ENCODE measurements at places on chromosomes 4 and X.

- no peak for DNase-seq
Measured at GRCh38 chr4:64384237-64385203, 24.7 kb downstream of the TECRL start.

DNA sequence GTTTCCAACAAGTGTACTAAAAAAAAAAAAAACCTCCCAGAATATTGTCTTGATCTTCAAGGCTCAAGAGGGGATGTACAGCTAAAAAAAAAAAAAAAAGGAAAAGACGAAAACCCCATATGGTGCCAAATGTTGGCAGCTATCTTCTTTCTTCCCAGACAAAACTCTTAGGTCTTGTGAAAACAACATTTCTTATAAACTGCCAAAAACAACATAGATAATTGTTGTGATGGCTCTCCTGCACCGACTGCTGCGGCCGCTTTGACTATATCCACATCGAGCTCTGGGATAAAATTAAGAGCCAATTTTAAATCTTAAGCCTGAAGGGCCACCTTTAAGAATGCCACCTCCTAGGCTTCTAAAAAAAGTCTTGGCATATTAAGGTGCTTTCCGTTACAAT, 23.5 kb downstream of the PDGFC start:
- no peak for DNase-seq

DNA sequence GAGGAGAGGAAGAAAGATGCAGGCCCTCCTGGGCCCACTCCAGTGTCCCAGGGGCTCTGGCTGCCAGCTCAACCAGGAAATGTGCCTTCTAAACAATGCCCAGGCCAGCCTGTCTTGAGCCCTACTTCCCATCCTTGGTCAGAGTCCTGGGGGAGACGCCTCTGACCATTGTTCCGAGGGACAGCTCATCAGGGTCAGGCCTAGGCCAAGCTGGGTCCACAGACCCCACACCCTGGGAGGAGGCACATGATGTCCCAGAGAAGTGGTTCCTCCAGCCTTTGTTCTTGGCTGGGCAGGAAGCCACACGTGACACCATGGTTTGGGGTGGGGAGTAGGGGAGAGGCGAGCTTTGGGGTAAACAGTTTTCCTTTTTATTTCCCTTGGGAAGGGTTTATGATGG, 102.5 kb downstream of the EFNB1 start:
- DNase-seq = no peak

DNA sequence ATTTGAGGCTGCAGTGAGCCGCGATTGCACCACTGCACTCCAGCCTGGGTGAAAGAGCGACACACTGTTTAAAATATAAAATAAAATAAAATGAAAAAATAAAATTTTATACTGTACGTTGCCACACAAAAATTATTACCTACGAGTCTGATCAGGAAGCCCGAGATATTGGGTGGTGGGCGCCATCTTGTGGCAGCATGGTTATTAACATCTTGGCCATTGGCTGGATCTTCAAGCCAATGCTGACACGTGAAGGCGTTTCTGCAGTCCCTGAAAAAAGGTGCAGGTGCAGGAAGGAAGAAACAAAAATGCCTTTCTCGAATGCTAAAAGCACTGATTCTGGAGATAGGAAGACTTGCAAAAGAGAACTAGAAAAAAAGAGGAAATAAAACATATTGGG, 4.9 kb upstream of the TLR8 start:
- DNase-seq = peak; percentile 52

GRCh38 chr4:17805580-17806155, 4.9 kb downstream of the DCAF16 start:
- DNase-seq = no peak

- DNase-seq = no peak
Measured at GRCh38 chr4:181140037-181140603, 1103.1 kb upstream of the TENM3 start.

DNA sequence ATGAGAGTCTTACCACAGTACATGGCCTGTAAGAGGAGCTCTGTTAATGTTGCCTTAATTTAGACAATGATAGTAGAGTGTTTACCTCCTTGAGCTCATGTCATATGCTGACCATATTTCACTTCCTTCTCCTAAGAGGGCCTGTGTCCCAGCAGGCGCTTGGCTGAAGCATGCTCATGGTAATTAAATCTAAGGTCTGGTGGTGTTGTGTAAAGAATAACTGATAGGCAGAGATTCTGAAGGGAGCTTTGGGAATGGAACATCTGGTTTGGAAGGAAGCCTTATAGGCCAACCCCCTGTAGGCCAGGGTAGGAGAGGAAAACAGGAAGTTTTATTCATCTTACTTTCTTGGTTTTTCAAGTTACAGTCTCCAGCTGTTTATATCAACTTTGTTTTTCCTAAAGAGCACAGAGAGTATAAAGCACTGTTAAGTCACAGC, 300.2 kb downstream of the USP46 start:
- DNase-seq = no peak

DNA sequence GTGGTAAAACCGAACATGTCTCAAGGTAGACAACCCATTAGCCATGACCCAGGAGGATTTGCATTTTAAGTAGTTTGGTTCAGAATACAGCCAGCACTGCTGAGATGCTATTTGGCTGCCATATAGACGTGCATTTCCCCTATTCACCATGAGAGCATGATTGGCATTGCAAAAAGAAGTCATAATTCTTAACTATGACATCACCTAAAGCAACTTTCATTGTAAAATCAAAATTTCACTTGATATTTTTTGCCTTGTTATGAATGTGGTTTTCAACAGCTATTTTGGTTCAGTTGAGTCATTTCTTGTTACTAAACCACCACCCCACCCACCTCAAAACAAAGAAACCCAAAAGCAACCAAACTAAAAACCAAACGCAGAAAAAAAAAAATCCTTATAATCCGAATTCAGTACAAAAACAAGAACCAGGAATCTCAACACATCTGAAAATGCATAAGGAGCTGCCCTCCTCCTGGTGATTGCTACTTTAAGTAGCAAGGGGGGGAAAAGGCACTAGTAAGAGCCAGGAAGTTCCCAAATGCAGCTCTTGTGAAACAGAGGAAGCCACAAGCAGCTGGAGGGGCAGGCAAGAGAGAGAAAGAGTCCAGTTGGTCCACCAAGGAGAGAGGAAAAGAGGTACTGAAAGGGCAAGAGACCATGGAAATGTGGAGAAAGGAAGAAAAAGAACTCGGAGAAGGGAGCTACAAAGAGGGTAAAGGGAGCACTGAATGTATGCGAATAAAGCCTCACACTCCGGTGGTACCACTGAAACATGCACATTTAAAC, 3.1 kb downstream of the SLITRK4 start:
- DNase-seq = no peak

DNA sequence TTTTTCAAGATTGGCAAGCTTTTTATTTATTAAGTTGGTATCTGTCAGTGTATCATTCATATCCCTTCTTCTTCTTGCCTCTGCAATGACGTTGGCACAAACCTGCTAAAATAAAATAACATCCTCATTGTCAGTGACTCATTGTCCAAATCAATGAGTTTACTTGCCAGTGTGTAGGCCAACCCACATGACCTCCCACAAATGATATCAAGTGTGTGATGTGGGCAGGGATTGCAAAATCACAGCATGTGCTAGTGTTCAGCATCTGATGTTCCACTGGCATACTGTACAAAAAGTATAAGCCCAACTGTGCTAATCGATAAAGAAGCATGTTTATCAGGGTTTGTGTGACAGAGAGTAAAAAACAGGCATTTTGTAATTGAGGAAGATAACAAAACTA, 25.5 kb downstream of the GPAT3 start:
- no peak for DNase-seq

GRCh38 chr4:102454268-102454667, 46.9 kb upstream of the NFKB1 start:
- DNase-seq = no peak

DNA sequence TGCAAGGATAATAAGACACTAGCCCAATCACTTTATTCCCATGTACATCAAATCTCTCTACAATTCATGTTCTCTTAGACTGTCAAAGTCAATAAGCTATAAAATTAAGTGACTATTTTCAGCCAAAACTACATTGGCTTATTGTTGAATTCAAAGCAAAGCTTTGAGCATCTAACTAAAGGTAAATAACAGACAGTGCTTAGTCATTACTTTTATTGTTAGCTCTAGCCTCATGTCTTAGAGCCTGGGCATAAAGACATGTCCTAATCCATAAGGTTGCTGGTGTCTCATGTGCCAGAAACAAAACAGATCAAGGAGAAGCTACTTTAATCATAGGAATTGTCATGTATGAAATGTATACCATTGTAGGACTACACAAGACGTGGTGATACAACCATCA, 103.1 kb upstream of the UNC5C start:
- no peak for DNase-seq

DNA sequence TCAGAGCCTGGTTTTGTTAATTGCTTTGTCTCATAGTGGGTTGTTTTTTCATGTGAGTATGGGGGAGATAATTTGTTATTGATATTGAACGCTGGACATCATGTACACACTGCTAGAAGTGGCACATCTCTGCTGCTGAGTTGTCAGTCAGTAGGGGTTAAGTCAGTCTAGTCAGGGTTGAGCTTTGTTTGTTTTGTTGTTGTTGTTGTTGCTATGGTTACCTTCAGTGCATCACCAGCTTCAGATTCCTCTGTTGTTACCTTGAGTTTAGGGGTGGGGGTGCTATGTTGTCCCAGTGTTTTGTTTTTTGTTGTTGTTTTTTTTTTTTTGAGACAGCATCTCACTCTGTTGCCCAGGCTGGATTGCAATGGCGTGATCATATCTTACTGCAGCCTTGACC, 9.9 kb downstream of the YIPF6 start:
- DNase-seq = no peak

DNA sequence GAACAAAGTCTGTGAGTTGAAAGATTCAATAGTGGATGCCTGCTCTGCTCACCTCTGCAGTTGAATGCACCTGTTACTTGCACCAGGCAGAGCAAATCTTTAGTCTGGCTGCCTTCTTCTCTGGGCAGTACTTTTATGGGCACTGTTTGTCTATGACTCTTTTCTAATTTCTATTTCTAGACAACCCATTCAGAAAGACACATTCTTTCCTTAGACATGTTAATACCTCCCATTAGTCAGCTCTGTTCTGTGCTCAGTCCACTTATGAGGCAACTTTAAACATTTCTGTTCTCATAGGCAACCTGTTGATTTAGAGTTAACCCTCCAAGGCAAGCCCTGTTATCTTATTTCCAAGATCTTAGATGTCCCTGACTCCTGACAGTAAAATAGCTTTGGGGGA, 108.9 kb downstream of the SYNPO2 start:
- DNase-seq = no peak

- no peak for DNase-seq
Measured at GRCh38 chr4:12958436-12958835, 525.7 kb downstream of the RAB28 start.

DNA sequence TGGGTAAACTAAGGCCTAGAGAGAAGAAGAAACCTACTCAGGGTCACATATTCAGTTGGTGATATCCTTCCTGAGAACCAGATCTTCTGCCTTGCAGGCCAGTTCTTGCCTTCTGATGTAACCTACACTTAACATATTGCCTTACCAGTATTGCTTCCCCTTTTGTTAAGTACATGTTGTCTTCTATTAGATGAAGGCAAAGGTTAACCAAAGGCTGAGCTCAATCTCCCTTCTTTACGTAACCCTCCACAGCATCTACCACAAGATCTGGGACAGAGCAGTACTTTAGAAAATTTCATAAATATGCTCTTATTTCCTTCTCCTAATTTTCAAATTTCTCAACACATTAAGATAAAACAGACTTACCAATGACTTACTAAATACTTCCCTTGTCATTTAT, 474.4 kb downstream of the SH2D1A start:
- no peak for DNase-seq

DNA sequence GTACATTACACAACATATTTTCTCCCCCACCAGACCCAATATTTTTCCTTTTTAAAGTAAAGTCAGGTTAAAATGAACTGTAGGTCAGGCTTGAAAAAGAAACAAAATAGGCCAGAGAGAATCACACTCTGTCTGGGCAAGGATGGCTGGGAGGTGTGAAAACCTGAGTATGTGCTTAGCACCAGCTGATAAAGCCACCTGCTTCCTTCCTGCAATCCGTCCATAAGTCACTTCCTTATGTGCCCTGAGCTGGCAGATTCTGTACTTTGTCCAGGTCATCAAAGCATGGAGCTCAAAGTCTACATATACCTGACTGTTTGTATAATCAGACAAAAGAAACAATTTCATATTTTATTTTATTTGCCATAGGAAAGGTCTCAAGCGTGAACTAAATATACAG, 37.7 kb downstream of the ANTXR2 start:
- DNase-seq = no peak

DNA sequence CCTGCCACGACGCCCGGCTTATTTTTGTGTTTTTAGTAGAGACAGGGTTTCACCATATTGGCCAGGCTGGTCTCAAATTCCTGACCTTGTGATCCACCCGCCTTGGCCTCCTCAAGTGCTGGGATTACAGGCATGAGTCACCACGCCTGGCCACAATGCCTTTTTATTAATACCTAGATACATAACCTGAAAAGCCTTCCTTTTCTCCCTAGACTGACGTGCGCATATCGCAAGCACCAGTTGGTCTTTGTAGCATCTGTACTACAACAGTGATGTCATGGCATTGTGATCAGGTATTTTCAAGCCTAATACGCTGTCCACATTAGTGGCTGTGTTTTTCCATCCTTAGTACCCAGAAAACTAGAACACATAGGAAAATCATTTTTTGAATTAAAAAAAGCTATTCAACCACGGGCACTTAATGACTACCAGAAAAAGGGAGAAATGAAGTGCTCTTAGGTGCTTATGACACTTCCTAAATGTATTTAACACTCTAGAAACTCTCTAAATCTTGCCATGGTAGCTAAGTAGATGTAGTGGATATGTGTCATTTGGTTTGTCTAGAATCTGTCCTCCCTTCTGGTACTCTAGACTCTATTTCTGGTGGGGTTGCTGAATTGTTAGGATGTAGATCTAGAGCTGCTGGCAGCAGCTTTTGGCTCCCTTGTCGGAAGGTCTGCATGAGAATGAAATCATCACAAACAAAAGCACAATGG, 707.8 kb downstream of the STIM2 start:
- no peak for DNase-seq

GRCh38 chr4:142405695-142406498, 440.2 kb downstream of the INPP4B start:
- no peak for DNase-seq

- DNase-seq = no peak
Measured at GRCh38 chr4:57424232-57424897, 314.2 kb upstream of the IGFBP7 start.

- DNase-seq = no peak
Measured at GRCh38 chr4:76251441-76252270, at the start of gene FAM47E. Gene FAM47E (plus strand): TSS chr4:76251721. CDS start chr4:76251747, 26 bp downstream.
